ENCODE measurements at places on chromosomes 7 and 10.

DNA sequence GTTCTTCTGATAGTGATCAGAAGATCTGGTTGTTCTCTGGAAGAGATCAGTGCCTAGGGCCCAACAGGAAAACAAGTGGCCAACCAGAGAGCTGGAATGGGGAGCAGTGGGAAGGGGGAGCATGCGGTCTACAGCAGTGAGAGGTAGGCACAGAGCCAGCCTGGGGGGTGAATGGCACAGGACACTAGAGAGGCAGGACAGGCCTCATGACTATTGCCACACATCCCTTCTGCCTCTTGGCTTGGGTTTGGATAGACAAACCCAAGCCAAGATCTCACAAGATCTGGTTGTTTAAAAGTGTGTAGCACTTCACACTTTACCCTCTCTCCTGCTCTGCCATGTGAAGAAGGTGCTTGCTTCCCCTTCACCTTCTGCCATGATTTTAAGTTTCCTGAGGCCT, 224.4 kb downstream of the ARHGAP12 start:
- no peak for DNase-seq

GRCh38 chr10:80968903-80969302, 431.2 kb downstream of the SH2D4B start:
- no peak for DNase-seq

DNA sequence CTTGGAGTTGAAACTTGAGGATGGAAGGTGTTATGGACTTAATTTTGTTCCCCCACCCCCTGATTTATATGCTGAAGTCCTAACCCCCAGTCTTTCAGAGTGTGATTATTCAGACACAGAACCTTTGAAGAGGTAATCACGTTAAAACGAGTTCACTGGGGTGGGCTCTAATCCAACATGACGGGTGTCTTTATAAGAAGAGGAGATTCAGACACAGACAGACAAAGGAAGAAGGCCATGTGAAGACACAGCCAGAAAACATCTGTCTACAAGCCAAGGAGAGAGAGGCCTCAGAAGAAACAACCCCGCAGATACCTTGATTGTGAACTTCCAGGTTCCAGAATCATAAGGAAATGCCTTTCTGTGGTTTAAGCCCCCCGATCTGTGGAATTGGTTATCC, 37.0 kb downstream of the GHRHR start:
- DNase-seq: no peak

DNA sequence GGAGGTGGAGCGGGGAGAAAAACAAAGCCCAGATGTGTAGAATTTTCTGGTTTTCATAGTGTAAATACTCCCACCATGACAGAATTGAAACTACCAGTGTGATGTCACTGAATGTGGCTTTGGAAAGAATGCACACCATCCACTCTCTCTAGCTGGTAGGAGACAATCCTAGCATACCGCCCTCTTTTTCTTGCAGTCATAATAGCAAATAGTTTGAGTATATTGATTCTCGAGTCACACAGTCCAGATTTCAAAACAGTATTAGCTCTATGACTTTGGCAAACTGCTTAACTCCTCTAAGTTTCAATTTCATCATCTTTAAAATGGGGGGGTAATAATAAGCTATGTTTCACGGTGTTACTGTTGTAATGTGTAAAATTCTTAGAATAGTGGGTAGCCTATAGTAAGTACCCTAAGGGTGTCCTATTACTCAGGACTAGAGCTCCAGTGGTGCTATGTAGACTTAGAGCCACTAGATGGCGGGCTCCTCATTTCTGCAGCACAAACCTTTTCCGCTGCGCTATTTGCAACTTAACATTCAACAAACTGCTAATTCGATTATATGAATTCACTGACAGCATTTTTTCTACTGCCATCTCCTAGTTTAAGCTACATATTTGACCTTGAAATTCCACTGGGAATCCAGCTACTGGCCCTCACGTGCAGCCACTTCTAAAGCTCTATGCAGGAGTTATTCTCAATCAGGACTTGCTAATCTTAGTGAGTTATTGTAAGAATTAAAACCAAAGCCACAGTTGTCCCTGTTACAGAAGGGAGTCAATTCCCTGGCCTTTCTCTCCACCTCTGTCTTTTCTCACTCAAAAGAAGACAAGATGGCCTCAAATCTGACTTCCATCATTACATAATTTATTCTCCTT, 18.7 kb downstream of the TAS2R40 start:
- DNase-seq: peak; percentile 65

DNA sequence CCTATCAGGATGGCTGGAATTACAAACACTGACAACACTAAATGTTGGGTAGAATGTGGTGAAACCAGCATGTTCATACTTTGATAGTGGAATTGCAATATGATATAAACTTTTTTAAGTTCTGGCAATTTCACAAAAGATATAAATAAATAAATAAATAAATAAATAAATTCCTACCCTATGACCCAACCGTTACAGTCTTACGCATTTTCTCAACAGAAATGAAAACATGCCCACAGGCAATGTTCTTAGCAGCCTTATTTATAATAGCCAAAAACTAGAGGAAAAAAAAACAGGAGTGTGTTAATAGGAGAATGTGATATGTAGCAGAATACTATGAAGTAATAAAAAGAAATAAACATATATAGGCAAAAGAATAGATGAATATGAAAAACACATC, 318.9 kb downstream of the IPMK start:
- DNase-seq: no peak

DNA sequence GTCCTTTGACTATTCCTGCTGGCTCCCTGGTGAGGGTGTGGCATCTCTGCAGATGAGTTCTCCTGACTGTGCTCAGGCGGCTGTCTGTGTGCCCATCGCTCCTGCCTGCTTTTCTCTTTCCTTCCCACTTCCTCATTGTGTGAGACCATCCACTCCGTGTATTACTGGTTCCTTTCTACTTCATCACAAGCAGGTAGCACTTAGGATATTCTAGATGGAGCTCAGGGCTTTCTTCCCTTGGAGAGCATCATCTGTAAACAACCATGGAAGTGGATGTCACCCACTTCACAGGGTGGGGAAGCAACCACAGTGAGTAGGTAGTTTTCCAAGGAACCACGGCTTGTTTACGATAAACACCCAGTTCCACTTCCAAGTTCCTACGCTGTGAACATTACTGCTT, 15.7 kb downstream of the DNAJB6 start:
- DNase-seq: peak; percentile 46

DNA sequence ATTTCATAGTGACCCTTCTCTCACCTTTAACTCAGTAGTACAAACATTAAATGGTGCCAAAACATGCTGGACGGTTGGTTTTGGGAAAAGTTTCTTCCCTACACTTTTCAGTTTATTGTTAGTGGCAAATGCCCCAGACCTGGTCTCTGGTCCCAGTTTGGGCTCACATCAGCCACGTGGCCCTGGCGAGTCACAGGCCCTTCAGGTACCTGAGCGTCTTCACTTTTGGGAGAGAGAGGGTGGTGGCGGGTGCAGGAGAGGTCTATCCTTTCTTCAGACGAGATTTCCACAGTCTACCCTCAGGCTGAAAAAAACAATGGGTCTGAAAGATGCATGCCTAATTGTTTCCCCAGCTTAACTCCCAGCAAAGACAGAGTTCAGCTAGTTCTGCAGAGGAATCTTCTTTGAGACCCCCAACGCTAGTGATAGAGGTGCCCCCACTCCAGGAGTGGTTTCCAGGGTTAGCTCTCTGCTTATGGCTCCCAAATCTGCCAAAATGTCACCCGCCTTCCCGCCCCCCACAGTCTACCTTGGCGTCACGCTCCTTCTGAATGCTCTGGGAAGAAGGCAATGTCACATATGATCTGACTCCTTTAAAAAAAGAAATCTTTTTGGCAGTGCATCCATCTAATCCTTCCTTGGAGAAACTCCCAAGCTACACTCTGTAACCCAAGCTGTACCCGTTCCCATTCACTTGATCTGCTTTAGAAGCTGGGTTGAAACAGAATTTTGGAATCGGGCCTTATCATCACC, 384.8 kb upstream of the FOXK1 start:
- DNase-seq: no peak

DNA sequence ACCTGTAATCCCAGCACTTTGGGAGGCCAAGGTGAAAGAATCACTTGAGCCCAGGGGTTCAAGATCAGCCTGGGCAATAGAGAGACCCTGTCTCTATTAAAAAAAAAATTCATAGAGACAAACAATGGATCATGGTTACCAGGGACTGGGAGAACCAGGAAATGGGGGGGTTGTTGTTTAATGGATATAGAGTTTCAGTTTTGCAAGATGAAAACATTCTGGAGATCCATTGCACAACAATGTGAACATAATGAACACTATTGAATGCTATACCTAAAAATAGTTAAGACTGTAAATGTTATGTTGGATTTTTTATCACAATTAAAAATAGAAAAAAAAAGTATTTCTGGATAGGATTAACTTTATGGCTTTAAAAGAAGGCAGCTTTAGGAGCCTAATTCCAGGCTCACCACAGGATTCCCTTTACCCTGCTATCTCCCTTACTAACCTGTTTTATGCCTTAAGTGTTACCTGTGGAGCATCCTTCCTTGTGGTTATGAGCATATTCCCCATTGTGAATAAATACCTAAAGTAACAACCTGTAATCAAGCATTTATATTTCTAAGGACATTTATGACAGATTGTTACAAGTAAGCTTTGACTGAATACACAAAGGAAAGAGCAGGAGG, 45.1 kb upstream of the SGCE start:
- no peak for DNase-seq

All from A172 (cell line).